ENCODE measurements at places on chromosomes 6 and 20. TPM values are rescaled to one million over a fixed set of nuclear protein-coding genes. Genes with fewer than 3 reads are reported as not detected.

DNA sequence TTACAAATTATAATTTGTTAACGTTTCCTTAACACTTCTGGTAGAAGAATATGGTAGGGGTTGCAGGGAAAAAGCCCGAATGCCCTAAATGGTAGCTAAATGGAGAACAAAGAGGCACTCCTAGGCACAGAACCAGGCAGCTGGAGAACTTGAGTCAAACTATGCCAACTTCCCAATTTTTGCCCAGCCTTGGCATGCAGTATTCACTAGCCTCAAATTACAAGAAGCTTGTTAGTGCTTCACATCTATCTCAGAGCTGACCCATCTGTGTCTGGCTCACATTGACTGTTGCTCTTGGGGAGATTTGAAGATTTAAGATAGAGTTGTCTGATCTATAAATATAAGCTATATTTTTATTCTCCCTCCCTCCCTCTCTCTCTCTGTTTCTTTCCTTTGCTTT is 19.4 kb upstream of the LRFN2 start:
- DNase-seq, result no peak

HLA-DQA1 gene
- not detected for total RNA-seq

GRCh38 chr6:122102026-122102425 is 297.4 kb upstream of the HSF2 start:
- DNase-seq, result no peak

DNA sequence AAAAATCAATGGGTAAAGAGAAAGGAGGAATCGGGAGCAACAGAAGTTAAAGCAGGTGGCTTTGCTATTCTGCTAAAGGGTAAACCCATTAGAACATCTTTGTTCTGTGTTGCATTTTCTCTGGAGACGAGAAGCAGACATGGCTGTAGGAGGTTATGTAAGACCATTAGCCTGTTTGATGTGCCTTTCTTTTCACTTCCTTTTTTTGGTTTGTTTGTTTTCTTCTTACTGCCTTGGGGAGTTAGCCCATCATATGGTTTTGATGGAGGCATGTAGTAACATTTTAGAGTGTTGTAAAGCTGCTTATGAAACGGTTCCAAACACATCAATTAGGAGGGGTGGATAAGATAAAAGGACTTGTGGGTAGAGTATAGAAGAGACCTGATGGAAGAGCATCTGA is 131.0 kb downstream of the DOK5 start:
- no peak for DNase-seq

CLVS2 gene
- not detected for total RNA-seq

MTHFD1L gene
- 64.8 TPM for total RNA-seq

DNA sequence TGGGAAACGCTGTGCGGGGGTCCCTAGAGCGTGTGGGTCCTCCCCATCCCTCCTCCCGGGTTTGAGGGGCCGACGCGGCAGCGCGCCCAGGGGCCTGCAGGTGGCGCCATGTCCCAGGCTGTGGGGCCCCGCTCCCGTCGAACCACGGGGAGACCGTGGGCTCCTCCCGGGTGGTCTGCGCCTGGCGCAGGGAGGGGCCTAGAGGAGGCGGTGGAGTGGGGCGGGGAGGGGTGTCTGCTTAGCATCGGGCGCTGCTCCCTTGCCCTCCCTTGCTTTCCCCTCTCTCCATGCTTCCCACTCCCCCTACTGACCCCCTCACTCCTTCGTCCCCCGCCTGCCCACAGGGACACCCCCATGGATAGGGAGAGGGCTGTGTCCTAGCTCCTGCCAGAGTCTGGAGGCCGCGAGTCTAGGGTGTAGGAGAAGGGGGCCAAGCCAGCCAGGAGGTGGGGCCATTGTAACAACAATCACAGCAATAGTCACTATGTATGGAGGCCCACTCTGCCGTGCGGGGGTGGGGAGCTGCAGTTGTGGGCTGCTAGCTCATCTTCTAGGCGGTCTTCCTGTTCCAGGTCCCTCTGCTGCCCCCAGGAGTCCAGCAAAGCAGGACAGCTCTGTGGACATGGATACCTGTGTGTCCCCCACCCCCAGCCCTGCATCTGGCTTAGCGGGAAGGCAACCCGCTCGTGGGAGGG is 51.7 kb downstream of the CHMP4B start:
- peak; percentile 72 for DNase-seq

CRISP2 gene
- total RNA-seq, result not detected

BMP2 gene
- 0.10 TPM for total RNA-seq

MTFR2 gene
- total RNA-seq, result 5.7 TPM

CALHM4 gene
- total RNA-seq, result not detected

Measured in MG63 (cell line).